RWPE2 (cell line): ENCODE measurements at places on chromosomes 5 and 9.

DNA sequence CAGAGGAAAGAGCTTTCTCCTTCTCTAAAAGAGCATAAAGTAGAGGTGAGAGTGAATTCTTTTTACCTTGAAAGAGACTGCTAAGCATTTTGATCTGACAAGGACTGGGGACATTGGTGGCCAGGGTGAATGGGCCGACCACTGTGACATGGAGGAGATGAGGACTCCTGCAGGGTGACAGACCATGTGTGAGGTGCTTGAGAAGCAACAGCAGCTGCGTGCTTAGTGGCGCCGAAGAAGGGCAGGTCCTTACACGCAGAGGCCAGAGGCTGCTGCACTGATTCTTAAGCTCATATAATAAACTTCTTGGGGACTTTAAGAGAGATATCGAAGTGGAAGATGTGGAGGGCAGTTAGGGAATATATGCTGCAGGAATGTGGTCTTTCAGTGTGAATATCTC, 8.7 kb upstream of the JAKMIP2 start:
- DNase-seq = no peak

DNA sequence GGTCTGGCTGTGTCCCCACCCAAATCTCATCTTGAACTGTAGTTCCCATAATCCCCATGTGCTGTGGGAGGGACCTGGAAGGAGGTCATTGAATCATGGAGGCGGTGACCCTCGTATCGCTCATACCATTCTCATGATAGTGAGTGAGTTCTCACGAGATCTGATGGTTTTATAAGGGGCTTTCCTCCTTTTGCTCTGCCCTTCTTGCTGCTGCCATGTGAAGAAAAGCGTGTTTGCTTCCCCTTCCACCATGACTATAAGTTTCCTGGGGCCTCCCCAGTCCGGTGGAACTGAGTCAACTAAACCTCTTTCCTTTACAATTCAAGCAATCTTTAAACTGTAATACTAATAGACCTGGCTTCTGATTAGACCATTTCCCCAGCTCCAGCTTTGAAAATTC, 92.2 kb upstream of the SARDH start:
- DNase-seq = no peak

- DNase-seq = no peak
Observed at GRCh38 chr5:151493665-151494064, 46.3 kb downstream of the SLC36A1 start.

DNA sequence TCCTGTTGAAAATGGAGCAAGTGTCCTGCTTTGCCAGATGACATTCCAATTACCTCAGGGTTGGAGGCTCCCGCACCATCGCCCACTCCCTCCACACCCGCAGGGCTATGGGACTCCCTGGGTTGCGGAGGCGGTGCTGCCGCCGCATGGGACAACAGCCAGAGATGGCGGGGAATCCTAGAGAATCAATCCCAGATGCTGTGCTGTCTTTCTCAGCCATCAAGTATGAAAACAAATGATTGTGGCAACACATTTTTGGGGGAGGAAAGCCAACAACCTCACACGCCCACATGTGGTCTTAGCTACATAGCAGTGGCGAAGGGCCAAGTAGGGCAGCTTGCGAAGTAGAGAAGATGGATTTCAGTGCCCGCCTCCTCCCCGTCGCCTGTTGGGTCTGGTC, 46.7 kb downstream of the IL31RA start:
- no peak for DNase-seq

GRCh38 chr5:33938507-33938796, 2.3 kb downstream of the RXFP3 start:
- DNase-seq = no peak

- no peak for DNase-seq
Observed at GRCh38 chr5:72064801-72065570, 42.3 kb upstream of the MAP1B start.

DNA sequence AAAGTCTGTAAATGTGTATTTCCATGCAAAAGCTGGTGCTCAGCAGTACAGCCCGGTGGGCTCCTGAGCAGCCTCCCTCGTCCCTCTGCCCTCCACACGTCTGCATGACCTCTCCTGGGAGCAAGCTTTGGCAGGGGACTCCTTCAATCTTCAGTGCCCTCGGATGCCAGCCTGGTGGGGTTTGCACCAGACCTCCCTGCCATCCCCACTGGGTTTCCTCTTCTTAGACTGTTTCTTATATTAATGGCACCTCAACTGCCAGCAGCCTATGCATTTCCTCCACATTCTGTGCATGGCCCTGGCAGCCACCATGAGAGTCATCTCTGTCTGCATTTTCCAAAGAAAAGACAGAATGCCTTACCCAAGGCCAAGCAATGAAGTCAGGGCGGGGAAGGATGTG, 108.4 kb downstream of the ROR2 start:
- no peak for DNase-seq

DNA sequence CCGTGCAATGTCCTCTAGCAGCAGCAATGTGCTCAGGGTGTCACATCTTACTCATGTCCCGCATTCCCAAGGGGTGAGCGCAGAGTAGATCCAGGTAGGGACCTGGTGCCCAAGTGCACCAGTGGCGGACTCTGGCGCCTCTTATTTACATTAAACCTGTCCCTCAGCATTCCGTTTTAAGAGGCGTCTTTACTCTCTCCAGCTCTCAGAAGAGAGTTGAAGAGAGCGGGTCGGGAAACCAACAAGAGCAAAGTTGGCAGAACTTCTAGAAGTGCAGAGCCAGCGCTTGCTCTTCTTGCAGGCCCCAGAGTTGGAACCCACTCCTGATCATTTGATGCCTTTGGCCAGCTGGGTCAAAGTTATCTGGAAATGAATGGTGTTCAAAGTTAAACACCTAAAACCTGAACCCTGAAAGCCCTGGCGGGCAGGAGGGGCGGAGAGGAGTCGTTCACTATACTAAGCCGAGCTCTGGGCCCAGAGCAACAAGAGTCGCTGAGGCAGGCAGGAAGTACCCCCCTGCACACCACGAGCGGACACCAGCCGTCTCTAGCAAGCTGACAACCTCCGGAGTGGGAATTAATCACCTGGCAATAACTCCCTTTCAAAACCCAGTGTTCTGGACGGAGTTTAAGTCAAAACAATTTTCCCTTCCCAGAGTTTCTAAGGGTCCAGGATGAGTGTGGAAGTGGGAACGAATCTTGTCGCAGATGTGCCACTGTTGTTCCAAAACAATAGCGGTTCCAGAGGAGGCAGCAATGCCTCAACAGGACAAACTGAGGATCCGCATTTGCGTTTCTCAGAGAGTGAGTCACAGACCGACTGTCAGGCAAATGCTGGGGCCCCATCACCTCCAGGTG, 122.8 kb downstream of the TMEM161B start:
- no peak for DNase-seq

- DNase-seq = no peak
Observed at GRCh38 chr5:119079318-119079921, 8.5 kb downstream of the DMXL1 start.

DNA sequence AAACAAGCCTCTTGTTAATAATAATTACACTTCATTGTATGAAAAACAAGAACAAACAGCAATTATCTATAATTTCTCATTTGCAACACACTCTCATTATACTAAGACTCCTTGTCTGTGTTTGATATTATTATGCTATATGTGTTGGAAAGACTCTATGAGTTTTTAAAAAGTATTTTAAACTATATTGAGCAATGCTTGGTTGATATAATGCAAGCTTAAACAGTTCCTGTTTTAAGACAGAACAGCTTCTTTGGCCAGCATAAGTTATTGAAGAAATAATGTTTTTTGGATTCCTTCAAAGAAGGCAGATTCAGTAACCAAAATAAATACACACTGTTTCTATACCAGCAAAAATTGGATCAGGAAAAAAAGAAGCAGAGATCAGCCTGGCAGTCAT, 871.4 kb downstream of the MAT2B start:
- DNase-seq = no peak

DNA sequence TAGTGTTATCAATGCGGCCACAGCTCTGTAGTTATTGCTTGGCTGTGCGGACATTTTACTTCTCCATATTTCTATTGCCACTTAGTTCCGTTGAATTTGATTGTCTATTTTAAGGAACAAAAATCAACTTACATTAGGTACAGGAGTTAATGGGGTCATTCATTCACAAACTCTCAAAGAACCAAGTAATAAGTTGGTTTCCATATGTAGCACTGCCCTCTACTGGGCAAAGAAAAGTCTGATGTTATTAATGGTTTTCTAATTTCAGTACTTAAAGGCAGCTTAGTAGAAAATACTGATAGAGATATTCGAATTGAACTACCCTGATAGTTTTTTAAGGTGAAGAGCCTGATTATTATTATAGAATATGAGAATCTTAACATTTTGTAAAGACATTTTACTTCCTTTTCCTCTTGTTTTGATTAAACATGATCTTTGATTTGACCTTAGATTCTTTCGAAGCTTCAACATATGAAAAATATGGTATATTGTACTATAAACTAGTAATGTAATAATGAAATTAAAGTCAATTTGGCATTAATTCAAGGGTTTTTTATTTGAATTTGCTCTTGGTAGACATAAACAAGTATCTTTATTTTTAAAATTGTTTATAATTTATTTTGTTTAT, 119.5 kb upstream of the CTNND2 start:
- no peak for DNase-seq

DNA sequence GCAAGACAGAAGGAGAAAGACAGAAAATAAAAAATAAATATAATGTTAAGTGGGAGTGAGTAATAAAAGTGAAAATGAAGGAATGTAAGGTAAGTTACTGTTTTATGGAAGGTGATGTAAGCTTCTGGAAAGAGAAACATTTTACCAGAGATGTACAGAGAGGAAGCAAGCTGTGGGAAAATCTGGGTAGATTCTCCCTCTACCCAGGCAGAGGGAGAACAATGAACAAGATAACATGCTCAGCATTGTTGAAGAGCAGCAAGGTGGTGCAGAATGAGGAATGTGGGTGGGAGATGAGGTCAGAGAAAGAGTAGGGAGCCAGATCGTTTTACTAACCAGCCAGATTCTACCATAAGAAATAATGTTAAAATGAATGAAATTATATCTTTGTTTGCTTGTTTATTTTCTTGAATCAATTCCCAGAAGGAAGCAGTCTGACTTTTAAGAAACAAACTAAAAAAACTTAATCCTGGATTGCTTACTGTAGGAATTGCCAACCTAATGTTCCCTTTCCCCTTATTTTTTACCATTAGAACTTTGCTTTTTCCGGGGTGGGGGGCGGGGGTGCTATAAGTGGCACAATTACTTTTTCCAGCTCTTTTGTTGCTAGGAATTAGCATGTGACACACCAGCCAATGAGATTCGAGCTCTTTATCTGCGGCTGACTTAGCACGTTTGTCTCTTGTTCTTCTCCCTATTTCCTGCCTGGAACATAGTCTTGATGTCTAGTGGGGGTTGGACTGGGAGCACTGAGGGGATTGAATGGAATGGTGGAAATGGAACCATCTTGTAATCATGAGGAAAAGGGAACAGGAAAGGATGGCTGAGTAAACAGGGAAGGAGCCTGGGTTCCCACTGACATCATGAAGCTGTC, 356.7 kb downstream of the TMEM167A start:
- DNase-seq = no peak

GRCh38 chr9:92501671-92502393, 19.5 kb upstream of the ASPN start:
- DNase-seq = no peak

GRCh38 chr9:127629468-127630081, 17.5 kb downstream of the STXBP1 start:
- DNase-seq = no peak

GRCh38 chr5:107817951-107818350, 147.2 kb upstream of the EFNA5 start:
- no peak for DNase-seq

GRCh38 chr5:171263181-171263580, 45.9 kb upstream of the TLX3 start:
- DNase-seq = no peak

- DNase-seq = no peak
Observed at GRCh38 chr5:108581026-108581425, 166.7 kb upstream of the FER start.

- no peak for DNase-seq
Observed at GRCh38 chr9:92385953-92386352, 18.4 kb downstream of the OGN start.

DNA sequence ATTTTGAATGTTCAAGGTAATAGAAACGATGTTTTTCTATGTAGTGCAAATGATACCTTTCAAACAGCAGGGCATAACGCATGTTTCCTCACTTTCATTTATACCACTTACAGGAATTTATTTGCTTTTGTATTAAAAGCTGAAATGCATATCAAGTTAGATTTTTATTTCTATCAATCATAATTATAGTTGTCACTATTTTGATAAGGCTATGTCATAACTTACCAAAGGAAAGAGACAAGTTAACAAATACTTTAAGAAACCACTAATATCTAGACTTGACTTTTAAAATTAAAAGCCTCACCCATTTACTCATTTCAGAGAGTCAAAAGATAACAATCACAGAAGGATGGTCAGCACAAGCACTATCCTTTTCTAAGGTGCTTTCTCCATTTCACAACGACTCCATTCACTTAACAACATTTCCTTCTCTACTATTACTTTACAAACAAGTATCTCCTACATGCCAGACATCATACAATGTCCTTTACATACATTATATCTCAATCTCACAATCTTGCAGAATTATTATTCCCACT, 12.6 kb downstream of the ERP44 start:
- no peak for DNase-seq

- peak; percentile 72 for DNase-seq
Observed at GRCh38 chr9:91361291-91362050, at the start of gene AUH. TSS of gene AUH (minus strand) at chr9:91361918. CDS start at chr9:91361889, 29 bp downstream.

DNA sequence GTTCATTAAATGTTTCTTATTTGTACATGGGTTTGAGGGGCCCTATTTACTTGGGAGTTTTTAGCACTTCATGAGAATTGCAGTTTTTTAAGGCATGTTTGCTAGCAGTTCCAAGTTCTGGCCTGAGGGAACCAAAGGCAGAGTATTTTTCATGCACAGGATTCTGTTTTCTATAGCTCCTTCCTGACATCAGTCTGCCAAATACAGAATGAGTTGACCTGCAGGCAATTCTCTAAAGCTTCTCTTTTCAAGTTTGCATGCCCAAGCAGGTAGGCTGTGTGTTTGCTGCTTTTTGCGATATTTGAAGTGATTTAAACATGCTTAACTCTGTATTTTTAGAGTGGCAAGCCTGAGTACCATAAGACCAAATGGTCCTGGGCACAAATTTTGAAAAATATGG, 75.8 kb downstream of the AOPEP start:
- DNase-seq = no peak

DNA sequence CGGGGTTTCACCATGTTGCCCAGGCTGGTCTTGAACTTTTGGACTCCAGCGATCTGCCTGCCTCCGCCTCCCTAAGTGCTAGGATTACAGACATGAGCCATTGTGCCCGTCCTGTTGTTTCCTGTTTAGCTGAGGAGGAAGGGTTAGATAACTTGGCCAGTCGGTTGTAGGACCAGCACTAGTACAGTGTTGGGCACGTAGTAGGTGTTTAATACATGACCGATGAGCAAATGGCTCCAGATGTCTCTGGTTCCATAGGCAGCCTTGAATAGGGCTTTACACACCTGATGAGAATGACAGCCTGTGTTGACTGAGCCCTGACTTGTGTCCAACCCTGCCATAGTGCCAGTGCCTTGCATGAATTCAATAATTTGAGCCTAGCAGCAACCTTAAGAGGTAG, 1.8 kb downstream of the EHMT1 start:
- no peak for DNase-seq

DNA sequence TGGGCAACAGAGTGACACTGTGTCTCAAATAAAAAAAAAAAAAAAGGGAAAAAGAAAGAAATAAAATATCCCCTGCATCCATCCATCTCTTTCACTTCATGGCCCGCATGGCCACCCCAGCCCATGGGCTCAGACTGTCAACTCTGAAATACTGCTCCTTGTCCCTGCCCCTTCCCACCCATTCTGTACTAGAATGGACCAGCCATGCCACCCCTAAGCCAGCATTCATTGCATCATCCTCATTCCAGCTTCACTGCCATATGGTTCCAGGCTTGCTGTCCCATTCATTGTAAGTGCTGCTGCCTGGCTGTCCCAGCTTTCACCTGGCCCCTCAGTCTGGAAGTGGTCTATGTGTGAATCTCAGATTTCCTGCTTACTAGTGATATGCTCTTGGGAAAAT, 46.2 kb downstream of the SPRY4 start:
- DNase-seq = no peak
